T-helper 17 cell (primary cell): ENCODE measurements at places on chromosomes 2 and 18.

GRCh38 chr2:208013285-208014178 lies 11.8 kb downstream of the PLEKHM3 start:
- no peak for DNase-seq

DNA sequence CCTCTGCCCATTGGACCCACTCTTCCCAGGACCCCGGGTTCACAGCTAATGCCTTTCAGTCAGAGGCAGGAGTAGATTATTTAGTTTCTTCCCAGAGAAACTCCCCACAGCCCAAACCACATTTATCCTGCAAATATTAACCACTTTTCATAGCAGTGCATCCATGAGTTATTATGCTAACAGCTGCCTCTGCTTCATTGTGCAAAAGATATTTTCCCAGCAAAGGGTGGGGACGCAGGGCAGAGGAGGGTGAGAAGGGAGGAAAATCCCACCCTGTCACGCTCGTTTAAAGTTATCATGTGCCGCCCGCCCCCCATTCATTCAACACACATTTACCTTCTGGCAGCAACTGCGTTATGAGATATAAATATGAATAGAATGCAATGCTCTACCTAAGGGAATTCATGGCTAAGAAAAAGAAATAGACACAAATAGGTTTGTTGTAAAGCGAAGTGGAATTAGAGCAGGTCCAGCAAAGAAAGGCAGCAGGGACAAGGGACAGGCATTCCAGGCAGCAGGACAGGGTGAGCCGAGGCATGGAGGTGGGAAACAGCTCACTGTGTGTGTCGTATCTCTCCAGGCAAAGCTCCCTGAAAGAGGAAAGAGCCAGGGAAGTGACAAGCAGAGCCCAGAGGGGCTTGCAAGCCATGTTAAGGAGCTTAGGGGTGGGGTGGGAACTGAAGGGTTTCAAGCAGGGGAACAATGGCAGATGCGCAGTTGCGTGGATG lies 46.3 kb upstream of the LTBP1 start:
- DNase-seq, result no peak

- no peak for DNase-seq
These were observed 229.9 kb downstream of the AGPS start for GRCh38 chr2:177622521-177622920.

DNA sequence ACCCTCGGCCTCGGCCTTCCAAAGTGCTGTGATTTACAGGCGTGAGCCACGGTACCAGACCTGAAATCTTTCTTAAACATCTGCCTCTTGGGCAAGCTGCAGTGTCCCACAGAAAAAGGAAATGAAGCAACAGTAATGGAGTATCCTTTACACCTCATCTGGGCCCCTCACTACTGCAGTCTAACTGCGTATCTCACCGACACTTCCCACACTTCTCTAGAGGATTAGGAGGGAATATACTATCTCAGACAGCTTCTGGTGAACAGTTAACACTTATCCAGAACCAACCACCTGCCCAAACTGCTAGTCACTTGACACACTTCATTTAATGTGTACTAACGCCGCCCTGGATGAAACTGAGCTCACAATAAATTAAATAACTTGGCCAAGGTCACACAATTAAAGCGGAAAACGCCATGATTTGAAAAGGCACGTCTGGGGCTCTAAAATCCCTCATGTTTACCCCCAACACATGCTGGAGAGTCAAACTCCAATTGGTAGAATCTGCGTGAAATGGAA lies 993 bp downstream of the COX7A2L start:
- DNase-seq, result no peak

- no peak for DNase-seq
These were observed 4.1 kb downstream of the TGFBRAP1 start for GRCh38 chr2:105325389-105325963.

DNA sequence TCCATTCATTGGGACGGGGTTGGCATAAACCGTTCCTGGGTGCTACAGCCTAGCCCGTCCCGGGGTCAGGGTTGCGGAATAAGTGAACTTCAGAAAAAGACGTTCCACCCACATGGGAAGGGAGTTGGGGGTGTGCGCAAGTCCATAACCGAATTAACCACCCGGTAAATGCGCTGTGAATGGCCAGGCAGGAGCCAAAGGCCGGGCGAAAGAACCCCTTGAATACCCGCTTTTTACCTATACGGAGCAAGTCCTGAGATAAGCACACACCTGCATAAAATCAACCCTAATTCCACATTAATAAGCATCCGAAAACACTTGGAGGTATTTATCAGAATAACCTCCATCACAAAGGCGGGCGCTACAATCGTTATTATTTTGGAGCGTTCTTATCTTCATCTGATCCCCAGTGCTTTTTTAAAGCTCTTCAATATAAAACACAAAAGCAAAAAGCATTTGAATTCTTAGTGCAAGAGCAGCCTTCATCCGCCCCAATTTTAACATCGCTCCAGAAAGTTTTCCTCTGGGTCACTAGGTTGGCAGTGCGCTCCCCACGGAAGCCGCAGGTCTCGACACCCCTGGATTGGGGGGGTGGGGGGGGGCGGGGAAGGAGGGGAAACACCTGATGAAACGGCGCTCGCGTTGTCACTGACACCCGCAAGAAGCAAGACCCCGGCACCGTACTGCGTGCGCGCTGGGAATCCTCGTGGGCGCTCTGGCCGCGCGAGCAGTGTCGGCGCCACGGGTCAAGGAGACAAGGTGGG lies 1.2 kb downstream of the SATB2 start:
- DNase-seq, result no peak

DNA sequence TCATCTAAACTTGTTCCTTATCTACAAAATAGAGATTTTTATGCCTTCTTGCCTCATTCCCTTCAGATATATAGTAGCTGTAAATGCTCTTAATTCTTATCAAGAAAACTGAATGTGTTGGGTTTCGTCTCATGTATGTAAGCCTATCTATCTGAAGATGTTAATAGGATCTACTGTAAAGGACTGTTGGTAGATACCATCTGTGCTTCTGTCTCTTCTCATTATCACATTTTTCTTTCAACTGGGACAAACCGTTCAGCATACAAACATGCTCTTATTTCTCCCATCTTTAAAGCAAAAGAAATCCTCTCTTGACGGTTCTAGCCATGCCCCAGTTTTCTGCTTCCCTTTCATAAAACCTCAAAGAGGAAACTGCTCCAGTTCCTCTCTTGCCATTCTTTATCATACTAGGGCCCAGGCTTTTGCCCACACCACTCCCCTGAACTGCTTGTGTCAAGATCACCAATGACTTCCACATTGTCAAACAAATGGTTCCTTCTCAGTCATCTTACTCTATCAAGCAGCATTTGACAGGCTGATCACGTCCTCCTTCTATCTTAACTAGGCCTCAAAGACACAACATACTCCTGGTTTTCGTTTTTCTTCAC lies 88.7 kb downstream of the ARHGEF33 start:
- no peak for DNase-seq

GRCh38 chr2:133561045-133561852 lies 7.0 kb downstream of the NCKAP5 start:
- no peak for DNase-seq
